Activated B cell treated with CpG ODN at 0.5 μM for 24 hours (primary cell): ENCODE measurements at places on chromosomes 5 and 9. TPM values are rescaled to one million over a fixed set of nuclear protein-coding genes. Genes with fewer than 3 reads are reported as not detected.
A peak's percentile ranks its signal among the peaks of the same experiment; 100 is the strongest.

STC2 gene
- total RNA-seq, result 0.29 TPM in 1 of 2 replicates, not detected in the other

LECT2 gene
- not detected in 2 replicates for total RNA-seq

CCL19 gene
- total RNA-seq, result not detected in 2 replicates

SHISAL2B gene
- total RNA-seq, result not detected in 2 replicates

LIFR gene
- not detected in 2 replicates for total RNA-seq

NR4A3 gene
- 20.7 and 21.5 TPM in 2 replicates for total RNA-seq

LHX2 gene
- not detected in 2 replicates for total RNA-seq

HEXB gene
- total RNA-seq, result 34.5 and 43.2 TPM in 2 replicates

LHX3 gene
- 0.17 TPM in 1 of 2 replicates, not detected in the other for total RNA-seq

NDUFS6 gene
- 22.5 and 25.7 TPM in 2 replicates for total RNA-seq

OGN gene
- total RNA-seq, result not detected in 2 replicates

TMEM174 gene
- total RNA-seq, result not detected in 2 replicates

- DNase-seq, result no peak
Measured at GRCh38 chr5:143148771-143149170, 254.7 kb downstream of the NR3C1 start.

GRCh38 chr9:132877458-132877823 is 643 bp downstream of the AK8 start:
- no peak for DNase-seq

GRCh38 chr5:73938280-73938937 is 312.4 kb downstream of the ARHGEF28 start:
- DNase-seq, result no peak

DNA sequence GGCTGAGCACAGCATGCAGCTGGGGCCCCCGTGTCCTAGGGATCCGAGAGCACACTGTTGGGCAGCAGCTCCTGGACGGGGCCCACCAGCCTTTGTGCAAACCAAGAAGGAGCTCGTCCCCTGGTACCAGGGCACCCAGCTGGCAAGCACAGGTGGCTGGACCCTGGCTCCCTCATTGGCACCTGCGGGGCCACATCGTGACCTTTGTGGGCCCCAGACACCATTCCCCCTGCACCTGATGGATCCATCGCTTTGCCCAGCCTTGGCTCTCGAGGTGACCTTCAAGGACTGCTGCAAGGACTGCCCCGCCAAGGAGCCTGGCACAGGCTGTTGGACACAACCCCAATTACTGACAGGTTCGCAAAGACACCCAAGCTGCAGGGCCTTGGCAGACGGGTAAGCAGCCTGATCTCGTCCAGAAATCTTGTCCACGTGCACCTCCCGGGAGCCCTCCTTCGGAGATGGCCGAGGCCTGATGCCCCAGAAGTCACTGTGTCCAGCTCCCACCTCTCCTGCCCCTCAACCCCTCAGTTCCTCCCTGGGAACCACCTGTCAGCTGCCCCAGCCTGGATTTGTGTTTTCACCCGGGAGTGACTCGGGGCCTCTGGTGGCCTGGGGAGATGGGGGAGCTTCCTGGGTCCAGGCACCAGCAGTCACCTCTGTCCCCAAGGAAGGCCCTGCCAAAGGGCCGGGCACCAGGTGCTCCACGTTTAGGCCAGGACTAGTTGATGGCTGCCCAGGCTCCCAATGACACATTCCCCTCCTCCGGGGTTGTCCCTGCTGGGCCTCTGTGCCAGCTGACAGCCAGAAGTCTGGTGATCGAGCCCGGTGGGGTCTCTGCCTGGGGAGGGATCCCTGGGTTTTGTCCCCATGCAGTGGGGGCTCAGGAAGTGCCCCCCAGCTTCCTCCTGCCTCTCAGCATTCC is 137.1 kb upstream of the PPP1R26 start:
- no peak for DNase-seq

DNA sequence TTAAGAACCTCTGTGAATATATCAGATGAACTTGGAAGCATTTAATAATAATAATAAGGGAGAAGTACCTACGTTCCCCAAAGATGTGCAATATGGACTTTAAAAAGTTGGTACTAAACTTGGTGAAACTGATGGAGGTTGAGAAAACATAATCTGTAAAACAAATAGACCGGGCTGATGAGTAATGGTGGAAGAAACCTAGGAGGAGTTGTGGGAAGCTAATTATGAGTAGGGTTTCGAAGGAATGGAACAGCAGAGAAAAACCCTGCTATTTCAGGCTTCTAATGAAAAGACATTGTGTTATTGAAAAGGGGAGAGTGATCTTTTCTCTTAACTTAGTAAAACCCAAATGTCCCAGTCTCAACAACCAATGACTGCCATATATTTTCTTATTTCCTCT is 229.3 kb downstream of the PCSK1 start:
- no peak for DNase-seq

GRCh38 chr5:108415726-108416125 is 33.8 kb upstream of the FBXL17 start:
- no peak for DNase-seq

DNA sequence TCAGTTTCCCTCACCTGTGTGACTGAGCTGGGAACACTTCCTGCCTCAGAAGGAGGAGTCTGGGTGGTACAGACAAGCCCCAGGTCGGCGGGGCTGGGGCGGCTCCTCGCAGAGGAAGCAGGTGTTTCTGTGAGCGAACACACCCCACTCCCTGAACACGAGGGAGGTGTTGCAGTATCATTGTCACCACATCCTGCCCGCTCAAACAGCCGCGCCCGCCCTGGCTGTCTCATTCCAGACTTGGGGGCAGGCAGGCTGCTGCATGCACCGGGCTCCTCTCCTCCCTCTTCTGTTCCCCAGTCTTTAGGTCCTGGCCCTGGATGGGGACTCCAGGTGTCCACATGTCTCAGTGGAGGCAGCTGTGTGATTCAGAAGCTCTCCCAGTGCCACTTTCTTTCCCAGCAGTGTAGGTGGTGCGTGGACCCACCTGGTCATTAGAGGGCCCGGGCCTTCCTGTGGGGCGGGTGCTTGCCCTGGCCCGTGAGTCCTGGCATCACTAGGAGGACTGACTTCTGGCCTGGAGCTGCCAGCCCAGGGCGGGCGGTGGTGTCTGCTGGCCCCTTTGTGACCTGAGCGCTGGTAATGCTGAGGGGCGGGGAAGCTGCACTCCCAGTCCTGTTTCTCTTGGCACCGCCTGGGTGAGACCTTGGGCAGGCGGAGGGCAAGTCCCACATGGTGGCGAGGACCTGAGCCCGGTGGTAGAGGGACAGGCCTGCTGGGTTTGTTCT is 18.3 kb upstream of the PHYHD1 start:
- DNase-seq, result peak; percentile 56

GRCh38 chr9:91214867-91215266 is 146.9 kb downstream of the AUH start:
- DNase-seq, result no peak

DNA sequence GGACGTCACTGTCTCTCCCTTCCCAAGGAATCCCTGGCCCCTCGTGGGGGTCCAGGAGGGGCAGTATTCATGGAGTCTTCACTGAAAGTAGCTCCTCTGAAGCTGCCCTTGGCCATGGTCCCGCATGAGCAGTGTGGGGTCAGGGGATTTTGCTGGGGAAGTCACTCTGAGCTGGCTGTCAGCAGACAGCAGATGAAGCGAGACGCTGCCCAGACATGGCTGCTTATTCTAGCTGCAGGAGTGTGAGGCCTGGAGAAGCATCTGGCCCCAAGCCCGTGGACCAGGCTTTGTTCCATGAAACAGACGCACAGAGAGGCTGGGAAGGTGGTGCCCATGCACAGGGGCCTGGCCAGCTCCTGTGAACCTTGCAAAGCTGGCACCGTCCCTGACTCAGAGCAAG is 21.5 kb upstream of the ASS1 start:
- no peak for DNase-seq

- no peak for DNase-seq
Measured at GRCh38 chr9:4879115-4879558, 86.4 kb downstream of the RCL1 start.

DNA sequence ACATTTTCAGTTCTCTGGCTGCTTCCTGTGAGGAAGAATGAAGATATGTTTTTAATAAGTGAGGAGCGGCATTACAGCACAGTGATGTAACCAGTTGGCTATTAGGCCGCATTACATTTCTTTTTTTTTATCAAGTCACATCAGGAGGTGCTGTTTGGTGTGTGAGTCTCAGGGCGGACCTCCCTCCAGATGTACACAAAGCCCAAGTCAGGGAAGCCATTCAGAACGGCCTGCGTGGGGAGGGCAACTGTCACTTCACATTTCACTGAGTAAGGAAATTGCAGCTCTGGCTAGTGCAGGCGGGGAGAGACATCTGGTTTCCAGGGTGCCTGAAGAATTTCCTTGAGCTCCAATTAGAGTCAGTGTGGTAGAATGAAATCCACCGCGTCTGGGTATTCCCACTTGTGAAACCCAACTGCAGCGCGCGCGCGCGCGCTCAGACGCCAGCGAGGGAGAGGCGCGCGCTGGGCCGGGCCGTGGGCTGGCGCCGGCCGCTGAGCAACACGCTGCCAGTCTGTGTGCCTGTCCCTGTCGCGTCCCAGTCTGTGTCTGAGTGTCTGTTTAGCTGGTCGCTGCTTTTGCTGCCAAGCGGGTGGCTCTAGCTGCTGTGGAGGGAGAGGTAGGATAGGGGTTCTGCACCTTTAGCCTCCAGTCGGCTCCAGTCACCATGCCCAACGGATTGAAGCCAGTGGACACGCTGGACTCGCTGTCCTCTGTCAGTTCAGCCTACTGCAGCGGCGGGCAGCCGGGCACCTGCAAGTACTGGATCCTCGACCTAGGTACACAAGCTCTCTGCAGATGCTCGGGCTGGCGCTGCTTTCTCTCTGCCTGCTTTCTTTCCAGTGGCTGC is 140.8 kb upstream of the OTULINL start:
- DNase-seq, result no peak

GRCh38 chr9:70656281-70656680 is 241.8 kb upstream of the KLF9 start:
- DNase-seq, result no peak

DNA sequence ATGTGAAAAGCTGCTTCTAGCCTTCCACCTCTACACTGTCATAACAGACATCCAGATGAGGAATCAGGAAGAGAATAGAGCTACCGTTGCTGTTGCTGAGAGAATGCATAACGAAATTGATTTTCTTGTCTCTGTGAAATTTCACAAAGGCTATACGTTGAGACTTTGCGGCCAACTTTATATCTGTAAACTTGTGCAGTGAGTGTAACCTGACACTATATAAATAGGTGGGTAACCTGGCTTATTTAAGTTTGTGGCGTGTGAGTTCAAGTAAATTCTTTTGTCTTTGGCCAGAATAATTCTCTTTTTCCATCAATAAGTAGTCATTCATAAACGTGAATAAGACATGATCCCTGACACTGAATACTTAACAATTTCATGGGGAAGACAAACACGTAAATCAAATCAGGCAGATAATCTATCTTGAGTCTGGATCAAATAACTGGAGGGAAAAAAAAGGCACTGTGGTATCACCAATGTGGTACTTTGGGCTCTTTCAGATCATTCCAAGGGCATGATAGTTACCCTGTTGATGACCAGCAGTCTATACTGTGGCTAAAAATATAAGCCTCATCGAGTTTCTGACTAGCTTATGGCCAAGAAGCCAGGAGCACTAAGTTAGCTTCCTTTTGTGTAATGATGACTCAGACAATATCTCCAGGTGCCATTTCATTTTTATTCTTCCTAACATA is 98.2 kb upstream of the RASA1 start:
- no peak for DNase-seq
